Naive B cell (primary cell): ENCODE measurements at places on chromosomes 12 and 14. TPM values are rescaled to one million over a fixed set of nuclear protein-coding genes. Genes with fewer than 3 reads are reported as not detected.

KERA gene
- polyA plus RNA-seq: not detected

GRCh38 chr12:92408072-92408900 lies 262.6 kb upstream of the BTG1 start:
- peak; percentile 55 for DNase-seq

DNA sequence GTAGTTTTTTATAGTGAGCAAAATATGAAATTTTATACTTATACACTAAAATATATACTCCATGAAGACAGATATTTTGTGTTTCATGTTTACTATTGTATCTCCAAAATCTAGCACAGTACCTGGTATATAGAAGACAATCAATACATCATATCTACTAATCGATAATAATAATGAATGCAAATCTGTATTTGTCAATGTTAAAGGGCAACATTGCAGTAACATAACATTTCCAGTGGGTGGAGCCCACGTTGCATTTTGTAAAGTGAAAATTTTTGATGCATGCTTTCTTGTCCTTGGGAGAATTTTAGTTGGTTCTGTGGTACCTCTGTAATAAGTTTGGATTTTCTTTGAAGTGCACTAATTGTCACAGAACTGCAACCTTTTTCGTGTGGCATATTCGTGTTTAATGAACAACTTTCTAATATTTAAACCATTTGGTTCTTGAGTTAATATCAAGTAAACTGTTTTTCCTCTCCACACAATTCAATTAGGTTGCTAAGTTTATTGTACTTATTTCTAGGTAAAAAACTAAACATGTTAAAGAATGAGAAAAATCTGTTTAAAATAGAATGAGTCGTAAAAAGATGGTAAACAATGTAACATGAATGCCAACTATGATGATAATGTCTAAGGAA lies 47.4 kb downstream of the AVPR1A start:
- DNase-seq: peak; percentile 1

DNA sequence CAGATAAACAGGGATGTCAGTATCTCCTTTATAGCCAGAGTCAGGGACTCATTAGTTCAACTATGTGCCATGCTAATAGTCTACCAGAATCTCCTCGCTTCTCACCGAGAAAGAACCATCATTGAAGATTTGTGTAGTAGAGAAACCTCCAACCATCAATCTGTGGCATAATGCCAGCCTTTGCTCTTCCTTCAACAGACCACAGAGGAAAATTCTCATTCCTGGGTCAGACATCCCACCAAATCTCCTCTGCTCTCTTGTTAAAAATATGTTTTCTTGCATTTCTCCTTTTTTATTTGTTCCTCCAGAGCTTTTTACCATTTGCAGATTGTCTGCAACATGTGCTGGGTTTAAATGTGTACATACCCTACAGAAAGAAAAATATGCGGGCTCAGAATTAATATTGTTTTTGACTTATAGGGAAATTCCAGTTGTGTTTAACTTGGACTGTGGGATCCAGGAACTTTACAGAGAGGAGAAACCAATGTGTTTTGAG lies 64.9 kb downstream of the LLPH start:
- no peak for DNase-seq

IAPP gene
- polyA plus RNA-seq: not detected

TRIM9 gene
- polyA plus RNA-seq: 0.21 TPM

GRCh38 chr12:81077329-81077685 lies 572 bp upstream of the ACSS3 start:
- no peak for DNase-seq

OR6C2 gene
- polyA plus RNA-seq: not detected

DICER1 gene
- 27.1 TPM for polyA plus RNA-seq
